ENCODE measurements at places on chromosomes 2 and 18.

DNA sequence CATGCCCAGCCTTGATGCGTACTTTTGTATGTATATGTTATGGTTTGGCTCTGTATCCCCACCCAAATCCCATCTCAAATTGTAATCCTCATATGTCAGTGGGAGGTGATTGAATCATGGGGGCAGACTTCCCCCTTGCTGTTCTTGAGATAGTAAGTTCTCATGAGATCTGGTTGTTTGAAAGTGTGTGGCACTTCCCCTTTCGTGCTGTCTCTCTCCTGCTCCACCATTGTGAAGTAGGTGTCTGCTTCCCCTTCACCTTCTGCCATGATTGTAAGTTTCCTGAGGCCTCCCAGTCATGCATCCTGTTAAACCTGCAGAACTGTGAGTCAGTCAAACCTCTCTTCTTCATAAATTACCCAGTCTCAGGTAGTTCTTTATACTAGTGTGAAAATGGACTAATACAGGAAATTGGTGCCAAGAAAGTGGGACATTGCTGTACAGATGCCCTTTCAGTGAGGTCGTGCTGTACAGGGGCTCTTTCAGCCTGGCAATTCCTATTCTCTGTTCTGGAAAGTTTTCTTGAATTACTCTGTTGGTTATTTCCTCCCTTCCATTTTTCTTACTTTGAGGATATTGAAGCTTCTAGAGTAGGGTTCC is 38.2 kb downstream of the KCMF1 start:
- no peak for DNase-seq

- no peak for DNase-seq
These were observed 23.2 kb downstream of the UPP2 start for GRCh38 chr2:158124896-158125295.

GRCh38 chr18:12031846-12032245 is 50.5 kb downstream of the IMPA2 start:
- DNase-seq, result no peak

GRCh38 chr2:165376571-165376975 is 92.9 kb upstream of the CSRNP3 start:
- DNase-seq, result no peak

DNA sequence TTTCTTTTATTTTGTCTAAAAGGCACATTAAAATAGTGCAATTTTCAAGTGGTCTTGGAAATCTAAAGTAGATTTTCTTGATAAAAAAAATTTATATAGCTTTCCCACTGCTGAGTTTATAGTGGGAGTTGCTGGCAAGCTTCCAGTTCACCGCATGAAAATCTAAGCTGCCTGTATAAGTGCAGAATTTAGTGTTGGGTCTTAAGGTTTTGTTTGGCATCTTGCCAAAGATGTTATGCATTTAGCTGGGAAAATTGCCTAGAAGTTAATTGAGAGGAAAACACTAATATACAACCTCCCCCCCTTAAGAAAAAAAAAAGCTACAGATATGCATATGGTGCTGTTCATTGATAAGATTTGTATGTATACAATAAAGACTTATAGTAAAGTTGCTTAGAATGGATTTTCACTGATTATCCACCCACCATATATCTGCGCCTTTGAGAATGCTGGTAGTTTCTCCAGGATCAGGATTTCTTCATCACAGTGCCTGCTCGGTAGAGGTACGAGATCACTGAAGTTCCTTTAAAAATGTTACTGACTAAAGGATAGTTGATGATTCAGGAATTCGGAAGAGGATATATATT is 803.2 kb upstream of the POU3F3 start:
- no peak for DNase-seq

GRCh38 chr2:222554517-222554916 is 101.4 kb downstream of the FARSB start:
- no peak for DNase-seq

DNA sequence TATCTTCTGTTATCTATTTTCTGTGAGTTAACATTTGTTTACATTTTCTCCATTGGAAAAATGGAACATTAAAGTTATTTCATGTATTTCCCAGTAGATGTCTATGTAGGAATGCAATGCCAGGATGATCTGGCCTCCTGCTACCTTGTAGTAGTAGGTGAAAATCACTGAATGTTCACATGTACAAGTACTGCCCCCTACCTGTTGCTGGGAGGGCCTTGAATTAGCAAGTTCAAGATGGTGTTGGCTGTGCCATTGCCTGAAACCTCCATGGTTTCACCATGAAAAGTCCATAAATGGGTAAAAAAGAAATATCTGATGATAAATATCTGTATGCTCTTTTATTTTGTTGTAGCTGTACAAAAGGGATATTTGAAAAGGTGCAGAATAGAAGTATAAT is 30.7 kb downstream of the XRCC5 start:
- DNase-seq, result no peak

GRCh38 chr2:215625207-215625606 is 189.3 kb upstream of the FN1 start:
- DNase-seq, result no peak

- DNase-seq, result no peak
These were observed 13.6 kb upstream of the LIPG start for GRCh38 chr18:49548229-49548636.

GRCh38 chr2:219958941-219959340 is 331.5 kb downstream of the SLC4A3 start:
- DNase-seq, result no peak

Data from hypothalamus (tissue), 51 donors.